ENCODE measurements at places on chromosomes 11 and 22.

DNA sequence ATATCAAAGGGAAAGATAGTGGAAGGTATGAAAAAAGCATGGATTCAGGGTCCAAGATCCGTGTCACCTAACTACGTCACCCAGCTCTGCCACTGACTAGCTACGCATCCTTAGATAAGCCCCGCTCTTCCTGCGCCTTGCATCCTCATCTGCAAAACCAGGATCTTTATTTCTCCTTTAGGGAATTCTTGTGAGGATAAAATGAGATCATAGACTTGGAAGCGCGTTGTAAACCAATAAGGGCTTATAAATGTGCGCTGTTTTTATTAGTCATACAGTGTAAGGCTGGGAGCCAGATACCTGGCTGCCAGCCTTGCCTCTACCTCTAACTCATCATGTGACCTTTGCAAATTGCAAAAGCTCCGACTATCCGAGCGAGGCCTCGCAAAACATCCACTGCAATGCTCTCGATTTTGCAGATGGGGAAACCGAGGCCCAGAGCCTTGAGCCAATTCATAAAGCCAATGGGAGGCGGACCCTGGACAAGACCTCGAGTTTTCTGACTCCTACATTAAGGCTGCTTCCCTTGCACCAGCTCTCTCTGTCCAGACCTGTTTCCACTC lies 753 bp downstream of the PRPF19 start:
- DNase-seq: no peak

DNA sequence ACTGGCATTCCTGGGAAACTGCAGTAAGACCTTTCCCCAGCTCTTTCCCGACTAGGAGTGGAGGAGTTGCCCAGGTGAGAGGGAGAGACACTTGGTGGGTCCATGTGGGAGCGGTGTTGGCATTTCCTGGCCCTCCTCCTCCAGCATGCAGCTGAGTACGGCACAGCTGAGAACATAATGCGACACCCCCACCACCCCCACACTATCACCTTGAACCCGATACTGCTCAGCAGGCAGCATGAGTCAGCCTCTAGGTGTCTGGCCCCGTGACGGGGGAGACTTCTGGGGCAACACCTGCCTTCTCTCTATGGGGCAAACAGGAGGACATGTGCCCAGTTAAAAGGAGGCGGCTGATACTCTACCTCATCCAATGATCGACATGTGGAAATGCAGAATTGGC lies 64.4 kb downstream of the PKNOX2 start:
- no peak for DNase-seq

GRCh38 chr22:30266445-30267381 lies at the start of gene OSM:
OSM (minus strand) TSS chr22:30266851; CDS start chr22:30266799, 52 bp downstream.
- DNase-seq: no peak

DNA sequence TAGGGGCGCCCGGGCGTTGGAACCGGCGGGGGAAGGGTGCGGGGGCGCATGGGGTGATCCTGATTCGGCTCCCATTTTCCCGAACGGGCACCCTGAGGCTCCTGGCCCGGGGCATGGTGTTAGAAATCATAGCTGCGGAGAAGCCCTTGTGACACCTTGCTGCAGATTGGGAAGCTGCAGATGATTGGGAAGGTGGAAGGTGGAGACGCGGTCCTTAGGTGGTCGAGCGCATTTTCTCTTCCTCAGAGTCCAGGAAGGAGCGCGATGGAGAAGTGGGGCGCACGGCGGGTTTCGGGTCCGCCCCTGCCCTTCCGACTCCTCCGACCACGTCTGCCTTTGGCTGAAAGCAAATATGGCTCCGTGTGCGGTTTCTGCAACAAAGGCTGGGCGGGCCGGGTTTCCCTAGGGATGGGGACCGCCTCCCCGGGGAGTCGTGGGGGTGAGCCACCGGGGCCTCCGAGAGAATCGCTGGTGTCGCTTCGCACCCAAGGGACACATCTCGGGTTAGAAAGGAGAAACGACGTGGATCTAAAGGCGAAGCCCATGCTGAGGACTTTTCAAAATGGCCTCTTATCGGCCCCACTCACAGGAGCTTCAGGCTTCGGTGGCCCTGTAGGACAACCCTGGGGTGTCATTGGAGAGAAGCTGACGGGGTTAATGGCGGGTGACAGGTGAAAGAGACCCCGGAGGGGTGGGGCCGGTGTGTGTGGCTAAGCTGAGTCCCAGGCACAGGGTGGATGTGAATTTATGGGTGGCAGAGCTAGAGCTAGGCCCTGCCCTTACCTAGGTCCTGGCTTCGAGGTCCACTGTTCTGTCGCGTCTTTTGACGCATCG lies 707 bp upstream of the FTH1 start:
- DNase-seq: peak; percentile 58

- no peak for DNase-seq
Observed at GRCh38 chr22:48566741-48567140, 1260.9 kb downstream of the BRD1 start.

Measured in NCI-H526 treated with DMSO at 0.1 percent for 48 hours (cell line).